Breast epithelium (tissue), 4 donors: ENCODE measurements at places on chromosomes 2 and 18.
A peak's percentile ranks its signal among the peaks of the same experiment; 100 is the strongest.

- no peaks in the 10 kb centered on the region for H3K4me1 ChIP-seq
- no peaks in the 10 kb centered on the region for H3K36me3 ChIP-seq
- no peaks in the 10 kb centered on the region for H3K27me3 ChIP-seq
- DNase-seq = no peak
Measured at GRCh38 chr2:45029215-45029614, 20.0 kb upstream of the SIX2 start.

DNA sequence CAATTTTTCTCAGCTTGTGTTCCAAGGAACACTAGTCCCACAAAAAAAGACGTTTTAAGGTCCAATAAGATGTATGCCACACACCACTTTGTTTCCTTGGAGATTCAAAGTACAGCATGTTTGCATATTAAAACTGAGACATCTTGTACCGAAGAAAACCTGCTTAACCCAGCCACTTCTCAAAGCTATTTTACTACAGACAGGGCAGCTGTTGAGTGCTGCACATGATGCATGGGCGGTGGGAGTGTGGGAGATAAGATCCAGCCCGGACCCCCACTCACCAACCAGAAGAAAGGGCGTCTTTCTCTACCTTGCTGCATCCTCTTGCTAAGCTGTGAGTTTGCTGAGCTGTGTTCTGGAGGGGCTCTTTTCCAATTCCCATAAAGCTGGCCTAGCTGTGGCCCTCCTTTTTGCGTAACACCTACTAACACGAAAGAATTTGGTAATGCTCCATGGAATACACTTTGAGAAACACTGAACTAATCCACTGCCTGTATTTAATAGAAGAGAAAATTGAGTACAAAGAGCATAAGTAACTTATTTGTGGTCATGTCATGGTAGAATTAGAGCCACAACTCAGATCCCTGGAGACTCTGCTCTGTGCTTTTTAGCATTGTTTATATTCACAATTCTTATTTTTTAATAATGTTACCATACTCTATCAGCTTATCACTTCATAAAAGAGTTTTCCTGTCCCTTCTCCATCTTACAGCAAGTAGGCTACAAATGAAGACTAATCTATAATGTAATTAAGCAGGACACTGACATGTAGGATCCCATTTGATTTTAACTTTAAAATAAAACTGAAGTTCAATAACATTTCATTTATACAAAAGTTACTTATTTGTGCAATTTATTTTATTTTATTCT, 90.0 kb downstream of the PLEKHM3 start:
- peaks cover 3% of the 10 kb centered on the region for H3K36me3 ChIP-seq
- H3K27me3 ChIP-seq = no peaks in the 10 kb centered on the region
- no peak overlapping the region for H3K4me3 ChIP-seq
- H3K4me1 ChIP-seq = no peaks in the 10 kb centered on the region

DNA sequence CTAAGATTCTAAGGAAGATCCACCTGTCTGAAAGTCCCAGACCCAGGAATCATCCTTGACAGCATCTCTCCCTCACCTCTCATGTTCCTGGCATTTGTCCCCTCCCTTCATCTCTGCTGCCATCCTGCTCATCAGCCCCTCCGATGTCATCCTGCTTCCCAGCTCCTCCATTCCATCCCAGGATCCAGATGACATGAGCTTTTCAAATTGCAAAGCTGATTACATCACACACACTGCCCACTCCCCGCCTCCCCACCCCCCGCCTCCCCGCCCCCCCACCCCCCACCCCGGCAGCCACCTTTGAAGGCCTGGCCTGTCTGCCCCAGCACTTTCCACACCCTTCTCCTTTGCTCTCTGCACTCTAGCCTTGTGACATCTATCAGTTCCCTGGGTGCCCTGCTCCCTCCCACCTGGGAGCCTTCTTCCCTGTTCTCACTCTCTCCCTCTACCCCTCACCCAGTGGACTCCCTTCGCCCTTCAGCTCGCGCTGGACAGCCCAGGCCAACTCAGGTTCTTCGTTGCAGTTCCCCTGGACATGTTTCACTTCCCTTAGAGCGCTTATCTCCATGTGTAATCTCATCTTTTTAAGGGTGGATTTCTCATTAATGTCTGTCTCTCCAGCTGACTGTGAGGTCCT, 61.6 kb downstream of the DNMT3A start:
- peak overlapping the region; percentile 62 for H3K27ac ChIP-seq
- no peaks in the 10 kb centered on the region for H3K36me3 ChIP-seq
- no peak for DNase-seq

- peak overlapping the region; percentile 38 for H3K4me3 ChIP-seq
- H3K27me3 ChIP-seq = no peaks in the 10 kb centered on the region
- DNase-seq = no peak
- H3K36me3 ChIP-seq = no peaks in the 10 kb centered on the region
- peaks cover 3% of the 10 kb centered on the region for H3K4me1 ChIP-seq
- H3K27ac ChIP-seq = peak overlapping the region; percentile 67
Measured at GRCh38 chr18:13611601-13612195, 114.7 kb downstream of the FAM210A start.

DNA sequence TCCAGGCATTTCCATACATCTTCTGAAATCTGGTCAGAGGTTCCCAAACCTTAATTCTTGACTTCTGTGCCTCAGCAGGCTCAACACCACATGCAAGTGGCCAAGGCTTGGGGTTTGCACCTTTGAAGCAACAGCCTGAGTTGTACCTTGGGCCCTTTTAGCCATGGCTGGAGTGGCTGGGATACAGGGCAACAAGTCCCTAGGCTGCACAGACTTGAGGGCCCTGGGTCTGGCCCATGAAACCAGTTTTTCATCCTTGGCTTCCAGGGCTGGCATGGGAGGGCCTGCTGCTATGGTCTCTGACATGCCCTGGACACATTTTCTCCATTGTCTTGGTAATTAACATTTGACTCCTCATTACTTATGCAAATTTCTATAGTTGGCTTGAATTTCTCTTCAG, 988.8 kb upstream of the CNTNAP5 start:
- no peaks in the 10 kb centered on the region for H3K36me3 ChIP-seq
- no peaks in the 10 kb centered on the region for H3K4me1 ChIP-seq
- no peak overlapping the region for H3K4me3 ChIP-seq
- DNase-seq = no peak
- no peaks in the 10 kb centered on the region for H3K27me3 ChIP-seq

DNA sequence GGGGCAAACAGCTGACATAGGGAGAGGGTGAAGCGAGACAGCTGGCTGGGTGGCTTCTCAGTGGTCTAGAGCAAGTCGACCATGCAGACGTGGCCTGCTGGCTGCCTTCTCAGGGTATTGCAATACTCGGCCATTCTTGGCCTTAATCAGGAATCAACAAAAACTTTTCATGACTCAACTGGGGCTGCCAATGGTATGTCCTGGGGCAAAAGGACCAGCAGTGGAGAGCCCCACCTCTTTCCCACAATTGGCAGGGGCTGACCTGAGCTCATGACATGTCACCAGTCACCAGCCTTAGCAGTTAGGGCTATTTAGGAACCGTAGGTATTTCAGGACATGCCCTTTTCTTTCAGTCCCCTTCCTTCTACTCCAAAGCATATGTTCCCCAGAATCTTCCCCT, 19.1 kb downstream of the PLA2R1 start:
- no peak overlapping the region for H3K4me3 ChIP-seq
- no peaks in the 10 kb centered on the region for H3K27me3 ChIP-seq
- H3K4me1 ChIP-seq = peaks cover 4% of the 10 kb centered on the region
- H3K27ac ChIP-seq = no peak overlapping the region
- no peak for DNase-seq
- H3K36me3 ChIP-seq = no peaks in the 10 kb centered on the region

DNA sequence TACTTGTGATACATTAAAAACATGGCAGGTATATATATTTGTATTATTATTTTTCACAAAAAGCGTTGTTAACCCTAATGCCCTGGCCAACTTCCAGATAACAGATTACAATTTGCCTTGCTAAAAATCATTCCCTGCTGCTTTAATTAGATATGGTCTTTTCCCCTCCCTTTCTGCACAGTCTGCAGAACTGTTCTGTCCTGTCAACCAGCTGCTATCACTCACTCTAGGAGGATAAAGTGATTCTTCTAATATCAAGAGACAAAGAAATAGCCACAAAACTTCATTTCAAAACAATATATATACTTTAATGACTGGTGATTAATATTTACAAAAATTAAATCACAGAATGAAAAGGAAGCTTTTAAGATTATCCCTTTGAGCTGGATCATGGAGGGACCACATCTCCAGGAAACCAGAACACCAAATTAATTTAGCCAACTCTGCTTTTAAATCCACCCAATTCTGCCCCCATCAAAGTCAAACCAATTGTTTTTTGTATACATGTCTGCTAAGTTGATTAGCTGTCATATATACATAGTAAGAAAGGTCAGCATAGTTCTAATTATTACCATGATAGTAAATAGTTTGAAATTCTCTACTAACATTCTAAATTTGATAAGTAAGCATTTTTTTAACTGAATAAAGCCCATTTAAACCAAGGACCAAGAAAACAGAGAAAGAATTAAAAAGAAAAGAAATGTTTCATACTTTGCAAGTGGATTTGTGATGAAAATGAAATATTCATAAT, 55.7 kb downstream of the RND3 start:
- no peaks in the 10 kb centered on the region for H3K27me3 ChIP-seq
- no peak for DNase-seq
- no peak overlapping the region for H3K4me3 ChIP-seq
- no peaks in the 10 kb centered on the region for H3K4me1 ChIP-seq
- H3K27ac ChIP-seq = no peak overlapping the region
- no peaks in the 10 kb centered on the region for H3K36me3 ChIP-seq

GRCh38 chr18:75226286-75226955, 15.8 kb downstream of the TSHZ1 start:
- no peaks in the 10 kb centered on the region for H3K4me1 ChIP-seq
- peak overlapping the region; percentile 47 for H3K4me3 ChIP-seq
- no peaks in the 10 kb centered on the region for H3K27me3 ChIP-seq

- H3K27ac ChIP-seq = no peak overlapping the region
- H3K36me3 ChIP-seq = no peaks in the 10 kb centered on the region
- H3K4me3 ChIP-seq = no peak overlapping the region
Measured at GRCh38 chr2:84115173-84115857, 343.8 kb downstream of the SUCLG1 start.

GRCh38 chr2:107747964-107748583, 78.6 kb upstream of the RGPD4 start:
- no peaks in the 10 kb centered on the region for H3K4me1 ChIP-seq
- H3K27ac ChIP-seq = no peak overlapping the region
- no peaks in the 10 kb centered on the region for H3K27me3 ChIP-seq

DNA sequence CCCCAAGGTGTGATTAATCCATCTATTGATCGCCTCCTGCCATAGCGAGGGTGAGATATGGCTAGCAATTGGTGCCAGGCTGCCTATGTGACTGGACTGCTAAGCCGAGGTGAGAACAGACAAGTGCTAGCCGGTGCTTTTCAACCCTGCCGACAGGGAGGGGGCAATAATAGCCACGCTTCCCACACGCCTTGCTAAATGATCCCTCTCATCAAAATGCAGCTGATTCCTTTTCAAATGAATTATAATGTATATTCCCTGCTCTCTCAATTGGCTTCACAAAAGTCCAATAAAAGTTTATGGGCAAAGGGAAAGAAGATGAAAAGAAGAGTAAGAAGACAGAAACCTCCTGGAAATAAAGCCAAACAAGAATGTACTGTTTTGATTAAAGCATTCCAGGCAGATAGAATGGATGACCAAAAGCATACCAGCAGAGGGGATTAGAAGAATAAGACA, 235.6 kb downstream of the ICOS start:
- no peaks in the 10 kb centered on the region for H3K27me3 ChIP-seq
- no peaks in the 10 kb centered on the region for H3K36me3 ChIP-seq
- no peaks in the 10 kb centered on the region for H3K4me1 ChIP-seq
- H3K27ac ChIP-seq = no peak overlapping the region
- no peak for DNase-seq

DNA sequence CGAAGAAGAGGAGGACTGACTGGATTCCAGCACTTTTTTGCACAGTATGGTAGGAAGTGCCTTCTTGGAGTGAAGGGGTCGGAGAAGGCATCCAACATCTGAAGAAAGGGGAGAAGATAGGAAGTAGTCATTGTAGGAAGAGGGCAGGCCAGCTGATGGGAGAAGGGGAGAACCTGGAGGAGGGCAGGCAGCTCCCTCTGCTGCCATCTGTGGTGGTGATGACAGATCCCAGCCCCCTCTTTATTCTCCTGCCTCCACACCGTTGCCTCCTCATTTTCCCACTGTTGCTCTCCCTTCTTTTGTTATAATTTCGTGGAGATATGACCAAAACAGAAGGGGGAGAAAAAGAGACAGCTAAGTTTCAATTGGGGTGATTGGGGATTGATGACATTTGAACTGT, 2.9 kb upstream of the SCYGR2 start:
- no peaks in the 10 kb centered on the region for H3K36me3 ChIP-seq
- no peak overlapping the region for H3K27ac ChIP-seq
- H3K27me3 ChIP-seq = no peaks in the 10 kb centered on the region
- H3K4me1 ChIP-seq = no peaks in the 10 kb centered on the region
- no peak for DNase-seq
- H3K4me3 ChIP-seq = no peak overlapping the region

DNA sequence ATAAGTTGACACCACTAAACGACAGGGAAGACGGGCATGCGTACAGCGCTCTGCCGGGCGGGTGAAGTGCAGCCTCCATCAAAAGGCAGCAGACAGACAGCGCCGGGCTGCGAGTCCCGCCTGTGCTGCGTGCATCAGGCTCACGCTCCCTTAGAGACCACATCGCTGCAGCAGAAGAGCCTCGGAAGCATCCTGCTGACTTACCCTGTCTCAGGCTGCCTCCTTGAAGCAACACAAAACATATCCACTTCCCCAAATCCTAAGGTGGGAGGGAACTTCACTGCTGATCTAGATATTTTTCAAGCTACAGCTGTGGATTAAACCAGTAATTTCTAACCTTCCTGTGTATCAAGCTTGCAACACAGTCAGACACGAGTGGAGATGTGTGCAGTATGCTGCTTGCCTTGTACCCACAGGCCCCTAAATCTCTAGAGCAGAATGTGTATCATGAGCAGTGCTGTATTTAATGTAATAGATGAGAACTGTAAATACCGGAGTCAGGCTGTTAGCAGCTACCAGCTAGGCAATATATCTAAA, 6.4 kb downstream of the MYT1L start:
- H3K27me3 ChIP-seq = no peaks in the 10 kb centered on the region
- no peaks in the 10 kb centered on the region for H3K4me1 ChIP-seq
- no peak for DNase-seq

GRCh38 chr2:64807417-64807816, 153.7 kb upstream of the SERTAD2 start:
- no peak overlapping the region for H3K4me3 ChIP-seq
- no peaks in the 10 kb centered on the region for H3K36me3 ChIP-seq
- DNase-seq = no peak
- no peaks in the 10 kb centered on the region for H3K27me3 ChIP-seq

- DNase-seq = no peak
- H3K36me3 ChIP-seq = no peaks in the 10 kb centered on the region
- no peak overlapping the region for H3K27ac ChIP-seq
Measured at GRCh38 chr2:130303169-130303568, 39.5 kb upstream of the IMP4 start.

GRCh38 chr18:43994381-43994780, 686.3 kb upstream of the SETBP1 start:
- H3K27ac ChIP-seq = no peak overlapping the region
- no peaks in the 10 kb centered on the region for H3K36me3 ChIP-seq
- no peak overlapping the region for H3K4me3 ChIP-seq
- H3K27me3 ChIP-seq = no peaks in the 10 kb centered on the region

DNA sequence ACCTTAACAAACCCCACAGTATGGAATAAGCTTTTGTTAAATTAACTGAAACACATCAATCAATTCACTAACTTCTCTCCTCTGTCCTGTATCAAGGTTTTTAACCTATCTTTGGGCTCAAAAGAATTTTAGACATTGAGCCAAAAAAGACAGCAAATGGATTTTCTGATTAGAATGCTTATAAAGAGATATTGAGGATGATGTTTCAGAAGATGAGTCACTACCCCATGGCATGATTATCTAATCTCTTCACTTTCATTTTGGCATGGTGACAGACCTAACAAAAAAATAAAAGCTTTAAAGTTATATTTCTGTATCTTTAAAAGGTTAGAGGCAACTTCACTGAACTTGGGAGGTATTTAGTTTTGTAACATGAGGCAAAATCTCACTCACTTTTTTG, 55.5 kb downstream of the SGPP2 start:
- H3K27me3 ChIP-seq = no peaks in the 10 kb centered on the region
- H3K27ac ChIP-seq = no peak overlapping the region
- no peaks in the 10 kb centered on the region for H3K36me3 ChIP-seq
